ENCODE measurements at places on chromosomes 7 and 10.

DNA sequence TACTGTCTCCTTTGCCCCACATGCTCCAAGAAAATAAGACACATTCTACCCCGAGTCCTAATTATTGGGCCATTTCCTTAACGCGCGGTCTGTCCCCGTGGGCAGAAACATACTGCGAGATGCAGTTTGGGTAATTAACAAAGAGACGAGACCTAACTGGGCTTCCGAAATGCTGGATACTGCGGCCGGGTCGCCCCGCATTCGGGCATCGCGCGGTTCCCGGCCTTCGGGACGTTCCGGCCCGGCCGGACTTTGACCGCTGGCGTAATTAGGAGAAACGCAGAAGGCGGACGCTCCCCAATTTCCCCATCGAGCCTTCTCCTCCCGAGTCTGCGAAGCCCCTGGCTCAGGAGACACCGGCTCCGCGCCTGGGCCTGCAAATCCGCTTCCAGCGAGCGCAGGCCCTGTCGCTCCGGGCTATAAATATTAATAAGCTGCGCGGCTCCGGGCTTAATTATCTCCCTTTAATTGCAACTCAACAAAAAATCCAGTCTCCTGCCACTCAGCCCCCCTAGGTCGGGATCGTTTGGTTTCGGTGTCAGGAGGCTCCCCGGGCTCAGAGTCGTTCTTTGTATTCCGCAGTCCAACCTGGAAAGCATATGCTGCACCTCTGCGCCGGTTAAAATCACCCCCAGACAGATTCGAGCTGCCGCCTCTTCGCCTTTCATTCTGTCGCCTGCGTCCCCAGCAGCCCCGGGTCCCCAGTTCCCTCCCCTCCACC, 131.5 kb downstream of the SPAG6 start:
- DNase-seq, result no peak

DNA sequence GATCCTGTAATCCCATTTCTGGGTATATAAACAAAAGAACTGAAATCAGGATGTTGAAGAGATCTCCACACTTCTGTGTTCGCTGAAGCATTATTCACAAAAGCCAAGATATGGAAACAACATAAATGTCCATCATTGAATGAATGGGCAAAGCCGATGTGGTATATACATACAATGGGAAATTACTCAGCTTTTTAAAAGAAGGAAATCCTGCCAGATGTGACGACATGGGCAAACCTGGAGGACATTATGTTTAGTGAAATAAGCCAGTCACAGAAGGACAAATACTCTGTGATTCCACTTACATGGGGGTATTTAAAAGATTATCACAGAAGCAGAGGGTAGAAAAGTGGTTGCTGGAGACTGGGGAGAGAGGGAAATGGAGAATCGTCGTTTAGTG, 23.9 kb upstream of the FAM107B start:
- no peak for DNase-seq

DNA sequence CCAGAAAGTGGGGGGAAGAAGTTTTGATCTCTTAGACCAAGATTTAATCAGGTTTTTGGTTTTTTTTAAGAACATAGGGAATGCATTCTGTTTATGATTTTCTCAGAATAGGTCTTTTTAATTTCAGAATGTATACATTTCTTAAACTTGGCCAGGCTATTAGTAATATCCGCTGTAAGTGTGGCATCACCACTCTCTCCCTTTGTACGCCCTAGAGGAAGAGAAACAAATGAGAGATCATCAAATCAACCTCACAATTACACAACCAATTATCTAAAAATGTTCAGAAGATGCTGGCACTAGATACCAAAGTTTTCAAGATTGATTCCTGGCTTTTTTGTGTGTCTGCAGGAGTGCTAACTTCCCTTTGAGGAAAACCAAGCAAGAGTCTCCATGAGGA, 70.0 kb downstream of the KLF6 start:
- no peak for DNase-seq

GRCh38 chr7:76424413-76425111, at the start of gene ZP3:
Gene ZP3, plus strand, starts transcription at chr7:76424950. Its CDS starts 15 bp downstream, at chr7:76424965.
- DNase-seq, result no peak

- no peak for DNase-seq
Observed at GRCh38 chr10:5978230-5978489, 817 bp upstream of the IL15RA start.

- no peak for DNase-seq
Observed at GRCh38 chr10:121062115-121062514, 211.0 kb downstream of the WDR11 start.

Measured in T-helper 22 cell (primary cell).